ENCODE measurements at places on chromosomes 11 and 22.

- no peak for DNase-seq
These were observed 2.7 kb downstream of the POU2AF1 start for GRCh38 chr11:111376181-111376871.

DNA sequence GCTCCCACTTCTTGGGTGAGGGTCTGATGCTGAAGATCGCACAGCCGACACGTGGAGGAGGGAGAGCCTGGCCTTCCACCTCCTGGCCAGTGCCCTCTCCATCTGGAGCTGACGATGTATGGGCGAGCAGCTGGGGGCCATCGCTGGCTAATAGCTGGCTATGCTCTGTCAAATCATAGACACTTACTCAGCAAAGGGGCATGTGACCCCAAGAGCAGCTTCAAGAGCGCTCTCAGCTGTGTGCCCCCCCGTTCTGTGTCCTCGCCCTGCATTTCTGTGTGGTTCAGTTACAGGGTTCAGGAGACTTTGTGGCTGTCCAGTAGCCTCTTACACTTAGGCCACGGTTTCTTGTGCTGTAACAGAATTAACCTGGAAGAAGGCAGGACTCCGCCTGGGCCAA is 26.4 kb downstream of the FBLN1 start:
- no peak for DNase-seq

DNA sequence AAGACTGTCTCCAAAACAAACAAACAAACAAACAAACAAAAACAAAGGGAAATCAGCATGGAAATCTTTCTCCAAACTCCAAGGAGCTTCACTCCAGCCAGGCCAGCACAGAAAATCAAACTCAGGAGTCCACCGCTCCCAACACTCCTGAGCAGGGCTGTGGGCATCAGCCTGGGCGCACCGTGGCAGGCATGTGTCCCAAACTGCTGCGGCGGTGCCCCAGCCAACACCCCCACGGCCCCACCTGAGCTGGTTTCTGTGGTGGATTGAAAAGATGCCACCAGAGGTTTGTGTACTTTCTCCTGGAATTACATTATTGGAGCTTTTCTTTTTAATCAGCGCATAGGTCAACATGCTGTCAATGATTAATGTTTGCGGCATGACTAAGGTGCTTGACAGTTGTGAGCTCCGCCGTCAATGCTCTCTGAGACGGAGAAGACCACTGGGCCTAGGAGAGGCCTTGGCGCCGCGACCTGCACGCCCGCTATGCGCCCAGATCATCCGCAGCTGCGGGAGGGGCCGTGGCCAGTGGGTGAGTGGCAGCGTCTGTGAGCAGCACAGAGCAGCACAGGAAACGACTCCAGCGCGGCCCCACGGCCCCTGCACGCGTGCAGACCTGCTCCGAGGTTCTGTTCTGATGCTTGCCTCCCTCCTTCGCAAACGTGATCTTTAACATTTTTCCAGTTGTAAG is 18.1 kb downstream of the DRD4 start:
- no peak for DNase-seq

DNA sequence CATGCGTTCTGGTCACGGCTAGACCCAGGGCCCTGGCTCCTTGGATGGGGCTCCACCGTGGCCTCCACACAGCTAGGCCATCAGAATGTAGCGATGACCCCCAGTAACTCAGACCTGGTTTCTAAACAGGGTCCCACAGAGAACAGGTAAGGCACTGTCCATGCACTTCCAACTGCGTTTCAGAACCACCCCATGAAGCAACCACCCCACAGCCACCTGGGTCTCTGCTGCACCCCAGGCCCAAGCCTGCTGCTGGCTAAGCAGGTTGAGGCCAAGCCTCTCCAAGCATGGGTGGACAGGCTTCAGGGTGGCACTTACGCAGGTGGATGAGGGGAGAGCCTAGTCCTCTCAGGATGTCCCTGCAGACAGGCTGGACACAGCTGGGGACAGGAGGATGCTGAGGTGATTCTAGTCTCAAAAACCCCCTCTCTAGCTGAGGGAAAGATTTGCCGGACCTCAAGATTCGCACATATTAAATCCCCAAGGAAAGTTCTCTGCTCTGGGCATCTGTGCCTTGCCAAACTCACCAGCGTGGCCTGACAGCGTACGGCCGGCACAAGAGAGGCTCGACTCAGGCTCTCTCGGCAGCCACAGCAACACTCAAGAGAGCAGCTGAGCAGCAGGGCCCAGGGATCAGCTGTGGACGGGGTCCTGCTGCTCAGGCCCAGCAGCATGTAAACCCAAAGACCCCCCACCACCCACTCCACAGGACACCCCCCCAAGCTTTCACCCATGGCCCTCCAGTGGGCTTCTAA is 141.6 kb downstream of the CRYBB2 start:
- no peak for DNase-seq

GRCh38 chr11:47186700-47187695 is 764 bp upstream of the PACSIN3 start:
- DNase-seq: peak; percentile 35

GRCh38 chr11:70660889-70661197 is 262.5 kb downstream of the CTTN start:
- no peak for DNase-seq

- no peak for DNase-seq
These were observed 2.4 kb downstream of the OR5A2 start for GRCh38 chr11:59423835-59424234.

- no peak for DNase-seq
These were observed 5.3 kb downstream of the CABP2 start for GRCh38 chr11:67517784-67518552.

Data from astrocyte of the spinal cord (primary cell).